Stimulated activated CD4-positive, alpha-beta T cell treated with anti-CD3 and anti-CD28 coated beads, Interleukin-4, amount 100 ng/mL, for 1 hour (primary cell): ENCODE measurements at places on chromosomes 3 and 15.

GRCh38 chr3:192899540-192899982 is 18.1 kb downstream of the MB21D2 start:
- no peak for DNase-seq

DNA sequence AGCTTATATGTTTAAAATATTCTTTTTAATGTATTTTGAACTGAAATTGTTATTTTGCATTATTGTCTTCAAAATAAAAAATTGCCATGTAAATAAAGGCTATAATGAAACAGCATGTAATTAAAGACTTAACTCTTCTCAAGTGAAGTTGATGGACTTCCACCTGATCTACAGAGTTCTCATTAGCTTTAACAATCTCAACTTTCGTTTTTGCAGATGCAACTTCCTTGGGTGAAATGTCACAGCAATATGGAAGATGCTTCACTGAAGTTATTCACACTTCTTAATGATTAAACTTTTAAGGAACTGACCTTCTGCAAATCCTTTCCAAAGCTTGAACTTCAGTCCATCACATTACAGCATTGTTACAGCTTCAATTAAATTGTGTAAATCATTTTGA is 63.6 kb downstream of the OSTN start:
- DNase-seq = no peak

DNA sequence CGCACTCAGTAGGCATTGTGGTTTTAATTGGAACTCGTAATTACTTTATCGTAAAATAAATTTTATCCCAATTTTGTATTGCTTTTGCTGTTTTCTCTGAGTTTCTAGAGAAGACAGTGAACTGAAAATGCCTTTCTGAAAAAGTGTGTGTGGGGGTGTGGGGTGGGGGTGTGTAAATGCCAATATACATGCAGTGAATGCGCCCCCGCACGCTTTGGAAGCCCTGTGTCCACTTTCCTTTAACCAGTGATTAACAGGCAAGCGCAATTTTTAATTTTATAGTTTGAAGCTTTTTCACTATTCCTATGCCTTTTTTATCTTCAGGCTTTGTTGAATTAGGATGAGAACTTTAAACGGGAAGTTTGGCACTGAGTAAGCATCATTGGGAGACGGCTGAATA is 47.4 kb upstream of the GMNC start:
- no peak for DNase-seq

GRCh38 chr15:41495736-41496599 is 2.3 kb downstream of the ITPKA start:
- no peak for DNase-seq

DNA sequence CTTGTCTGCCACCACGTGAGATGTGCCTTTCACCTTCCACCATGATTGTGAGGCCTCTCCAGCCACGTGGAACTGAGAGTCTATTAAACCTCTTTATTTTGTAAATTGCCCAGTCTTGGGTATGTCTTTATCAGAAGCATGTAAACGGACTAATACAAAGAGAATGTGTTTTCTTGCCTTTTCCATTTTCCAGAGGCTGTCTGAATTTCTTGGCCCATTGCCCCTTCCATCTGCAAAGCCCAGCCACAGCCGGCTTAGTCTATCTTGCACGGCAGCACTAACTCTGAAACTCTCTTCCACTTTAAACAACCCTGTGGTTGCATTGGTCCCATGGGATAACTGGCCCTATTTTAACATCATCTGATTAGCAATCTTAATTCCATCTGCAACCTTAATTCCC is 215.3 kb downstream of the LRTM1 start:
- DNase-seq = no peak

GRCh38 chr3:40009991-40010390 is 200.6 kb downstream of the MYRIP start:
- no peak for DNase-seq
